SK-MEL-5 (cell line): ENCODE measurements at places on chromosomes 12 and 14. TPM values are rescaled to one million over a fixed set of nuclear protein-coding genes. Genes with fewer than 3 reads are reported as not detected.

GEMIN2 gene
- total RNA-seq = 17.4 and 22.1 TPM in 2 replicates

PTGDR gene
- not detected in 2 replicates for total RNA-seq

ASPG gene
- total RNA-seq = 0.29 and 1.3 TPM in 2 replicates

TSPAN9 gene
- 14.2 and 19.3 TPM in 2 replicates for total RNA-seq

GLIPR1L2 gene
- total RNA-seq = not detected in 2 replicates

ZNF839 gene
- 11.4 and 12.6 TPM in 2 replicates for total RNA-seq

SIX4 gene
- 3.9 and 4.7 TPM in 2 replicates for total RNA-seq

SCAF11 gene
- 49.0 and 58.1 TPM in 2 replicates for total RNA-seq

PPFIA2 gene
- not detected in 2 replicates for total RNA-seq

TEAD4 gene
- total RNA-seq = 11.9 and 16.2 TPM in 2 replicates

LBHD2 gene
- total RNA-seq = not detected in 2 replicates

KLRC3 gene
- total RNA-seq = 0.66 and 1.7 TPM in 2 replicates

PHETA1 gene
- 3.7 and 5.0 TPM in 2 replicates for total RNA-seq

MGP gene
- total RNA-seq = 402 and 415 TPM in 2 replicates

LRRC23 gene
- total RNA-seq = 10.0 and 10.7 TPM in 2 replicates

SAMD4A gene
- 16.2 and 18.0 TPM in 2 replicates for total RNA-seq

TMEM119 gene
- not detected in 2 replicates for total RNA-seq

TMEM253 gene
- total RNA-seq = 0.11 TPM in 1 of 2 replicates, not detected in the other

CLEC4D gene
- not detected in 2 replicates for total RNA-seq

SPTB gene
- 0.05 TPM in 1 of 2 replicates, not detected in the other for total RNA-seq

STXBP6 gene
- 34.3 and 37.4 TPM in 2 replicates for total RNA-seq
